Endothelial cell (in vitro differentiated cells): ENCODE measurements at places on chromosomes 7 and 10. TPM values are rescaled to one million over a fixed set of nuclear protein-coding genes. Genes with fewer than 3 reads are reported as not detected.
A peak's percentile ranks its signal among the peaks of the same experiment; 100 is the strongest.

- no peak overlapping the region for H3K27ac ChIP-seq
- no peaks in the 10 kb centered on the region for H3K36me3 ChIP-seq
- H3K4me3 ChIP-seq = no peak overlapping the region
- DNase-seq = no peak
Measured at GRCh38 chr7:71364551-71364950, 232.6 kb downstream of the GALNT17 start.

- no peak for DNase-seq
- no peaks in the 10 kb centered on the region for H3K4me1 ChIP-seq
- H3K4me3 ChIP-seq = no peak overlapping the region
- peaks cover 5% of the 10 kb centered on the region for H3K36me3 ChIP-seq
Measured at GRCh38 chr7:141042222-141043193, 27.8 kb upstream of the MRPS33 start.

- peaks cover 56% of the 10 kb centered on the region for H3K4me1 ChIP-seq
- peaks cover 19% of the 10 kb centered on the region for H3K36me3 ChIP-seq
- DNase-seq = no peak
Measured at GRCh38 chr10:104321226-104321625, 17.0 kb downstream of the ITPRIP start.

- no peak for DNase-seq
- H3K27ac ChIP-seq = peak overlapping the region; percentile 65
- peaks cover 3% of the 10 kb centered on the region for H3K27me3 ChIP-seq
- no peak overlapping the region for H3K4me3 ChIP-seq
- no peaks in the 10 kb centered on the region for H3K36me3 ChIP-seq
- H3K4me1 ChIP-seq = peaks cover 27% of the 10 kb centered on the region
Measured at GRCh38 chr10:106576534-106576933, 588.0 kb downstream of the SORCS1 start.

- H3K27me3 ChIP-seq = peaks cover 3% of the 10 kb centered on the region
- no peak overlapping the region for H3K27ac ChIP-seq
- H3K4me3 ChIP-seq = no peak overlapping the region
- H3K4me1 ChIP-seq = peaks cover 8% of the 10 kb centered on the region
- no peak for DNase-seq
Measured at GRCh38 chr10:34292675-34293074, 522.4 kb downstream of the PARD3 start.

GRCh38 chr7:106225856-106226255 lies 58.9 kb downstream of the NAMPT start:
- no peaks in the 10 kb centered on the region for H3K27me3 ChIP-seq
- H3K4me1 ChIP-seq = peaks cover 15% of the 10 kb centered on the region
- DNase-seq = no peak
- H3K27ac ChIP-seq = no peak overlapping the region
- no peak overlapping the region for H3K4me3 ChIP-seq

DNA sequence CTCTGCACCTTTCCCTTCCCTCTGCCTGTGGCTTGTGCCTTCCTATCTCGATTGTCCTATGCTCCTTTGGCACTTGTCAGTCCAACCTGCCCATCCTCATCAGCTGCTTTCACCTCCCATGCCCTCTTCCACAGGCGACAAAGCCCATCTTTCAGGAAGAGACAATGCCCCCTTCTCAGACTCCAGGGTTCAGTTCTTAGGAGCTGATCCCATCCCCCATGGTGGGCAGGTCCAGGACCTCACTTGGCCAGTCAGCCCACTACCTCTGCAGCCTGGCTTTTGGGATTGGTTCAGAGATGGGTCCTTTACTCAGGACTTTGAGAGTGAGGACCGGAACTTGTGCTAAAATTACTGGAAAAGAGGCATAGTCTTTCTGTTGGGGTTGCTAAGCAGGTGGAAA lies 74.0 kb upstream of the NANOS1 start:
- peaks cover 3% of the 10 kb centered on the region for H3K27me3 ChIP-seq
- no peak overlapping the region for H3K27ac ChIP-seq
- H3K4me1 ChIP-seq = no peaks in the 10 kb centered on the region
- no peak overlapping the region for H3K4me3 ChIP-seq
- DNase-seq = no peak

AKR1C4 gene
- total RNA-seq = not detected

HTR5A gene
- 0.08 TPM for total RNA-seq

TSPAN13 gene
- total RNA-seq = 82.0 TPM
